ENCODE measurements at places on chromosomes 2 and 18. TPM values are rescaled to one million over a fixed set of nuclear protein-coding genes. Genes with fewer than 3 reads are reported as not detected.

The RGPD4 gene
- 0.19 TPM for total RNA-seq

The SP5 gene
- total RNA-seq = 0.37 TPM

The TTN gene
- 3.1 TPM for total RNA-seq

- H3K27me3 ChIP-seq = peaks cover 6% of the 10 kb centered on the region
- DNase-seq = no peak
- no peaks in the 10 kb centered on the region for H3K4me1 ChIP-seq
- no peak overlapping the region for H3K27ac ChIP-seq
- H3K4me3 ChIP-seq = no peak overlapping the region
Measured at GRCh38 chr2:226122041-226122440, 677.6 kb downstream of the IRS1 start.

DNA sequence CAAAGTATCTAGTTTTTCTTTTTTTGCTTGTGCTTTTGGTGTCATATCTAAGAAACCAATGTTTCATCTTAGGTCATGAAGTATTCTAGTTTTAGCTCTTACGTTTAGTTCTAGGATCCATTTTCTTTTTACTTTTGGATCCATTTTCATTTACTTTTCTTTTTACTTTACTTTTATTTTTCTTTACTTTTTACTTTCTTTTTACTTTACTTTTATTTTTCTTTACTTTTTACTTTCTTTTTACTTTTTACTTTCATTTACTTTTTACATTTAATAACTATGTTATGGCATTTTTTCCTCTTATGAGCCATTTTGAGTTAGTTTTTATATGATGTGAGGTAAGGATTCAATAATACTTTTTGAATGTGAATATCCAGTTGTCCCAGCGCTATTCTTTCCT is 213.4 kb downstream of the ZFP36L2 start:
- no peak for DNase-seq
- H3K27ac ChIP-seq = no peak overlapping the region
- H3K4me1 ChIP-seq = peaks cover 8% of the 10 kb centered on the region
- no peak overlapping the region for H3K4me3 ChIP-seq
- H3K36me3 ChIP-seq = no peaks in the 10 kb centered on the region

GRCh38 chr2:17759805-17760204 is 5.9 kb downstream of the GEN1 start:
- no peak overlapping the region for H3K27ac ChIP-seq
- no peaks in the 10 kb centered on the region for H3K27me3 ChIP-seq
- no peak overlapping the region for H3K4me3 ChIP-seq
- peaks cover 24% of the 10 kb centered on the region for H3K36me3 ChIP-seq

GRCh38 chr18:49243391-49243790 is 217.1 kb downstream of the DYM start:
- no peak for DNase-seq
- H3K27me3 ChIP-seq = no peaks in the 10 kb centered on the region
- no peak overlapping the region for H3K27ac ChIP-seq
- peaks cover 25% of the 10 kb centered on the region for H3K36me3 ChIP-seq
- no peaks in the 10 kb centered on the region for H3K4me1 ChIP-seq

- no peaks in the 10 kb centered on the region for H3K36me3 ChIP-seq
- no peak for DNase-seq
- no peak overlapping the region for H3K4me3 ChIP-seq
- peaks cover 4% of the 10 kb centered on the region for H3K27me3 ChIP-seq
- no peaks in the 10 kb centered on the region for H3K4me1 ChIP-seq
Measured at GRCh38 chr2:236887531-236887930, 198.2 kb upstream of the COPS8 start.

The SERPINB3 gene
- not detected for total RNA-seq

DNA sequence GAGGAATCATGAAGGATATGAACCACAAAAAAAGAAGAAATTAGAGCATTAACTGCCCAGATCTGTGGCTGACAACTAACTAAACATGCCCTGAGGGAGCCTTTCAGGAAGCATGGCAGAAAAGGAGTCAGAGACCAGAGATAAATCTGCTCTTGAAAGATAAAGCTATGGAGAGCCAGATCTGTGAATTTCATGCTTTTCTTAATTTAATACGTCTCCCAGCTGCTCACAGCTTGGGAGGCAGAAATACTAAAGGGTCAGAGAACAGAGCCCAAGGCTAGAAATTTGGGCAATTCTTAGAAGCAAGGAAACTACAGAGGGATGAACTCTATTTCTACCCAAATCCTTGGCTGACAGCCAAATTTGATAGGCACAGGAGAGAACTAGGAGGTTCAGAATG is 223.0 kb upstream of the DPP10 start:
- no peak for DNase-seq
- H3K36me3 ChIP-seq = no peaks in the 10 kb centered on the region

The BOLL gene
- not detected for total RNA-seq

The LANCL1 gene
- 45.4 TPM for total RNA-seq

- no peak overlapping the region for H3K4me3 ChIP-seq
- no peaks in the 10 kb centered on the region for H3K36me3 ChIP-seq
- no peak overlapping the region for H3K27ac ChIP-seq
Measured at GRCh38 chr2:150232321-150232720, 255.1 kb downstream of the RND3 start.

The COL4A4 gene
- not detected for total RNA-seq

DNA sequence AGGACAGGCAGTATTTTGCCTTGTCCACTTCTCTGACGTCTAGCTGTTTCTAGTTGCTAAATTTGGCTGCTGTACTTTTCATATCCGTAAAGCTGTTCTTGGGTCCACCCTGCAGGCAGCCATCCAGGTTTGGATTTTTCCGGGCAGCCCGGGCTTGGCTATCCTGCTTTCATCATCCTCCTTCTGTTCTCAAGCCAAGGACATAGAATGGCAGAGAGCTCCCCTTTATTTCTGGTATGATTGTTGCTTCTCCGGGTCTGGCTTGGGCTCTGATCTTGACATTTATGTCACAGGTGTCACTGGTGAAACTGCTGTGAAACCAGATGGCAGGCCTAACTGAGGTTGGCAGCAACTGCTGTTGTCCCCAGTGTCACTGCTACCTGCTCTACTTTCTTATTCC is 35.5 kb downstream of the SCN2A start:
- H3K27ac ChIP-seq = no peak overlapping the region
- DNase-seq = no peak
- no peaks in the 10 kb centered on the region for H3K36me3 ChIP-seq

The ALPI gene
- not detected for total RNA-seq

GRCh38 chr18:28063271-28063761 is 113.6 kb downstream of the CDH2 start:
- H3K27ac ChIP-seq = no peak overlapping the region
- H3K36me3 ChIP-seq = no peaks in the 10 kb centered on the region
- no peak for DNase-seq
- no peak overlapping the region for H3K4me3 ChIP-seq

GRCh38 chr2:95054016-95054415 is 28.5 kb downstream of the MAL start:
- no peak overlapping the region for H3K4me3 ChIP-seq
- H3K27ac ChIP-seq = no peak overlapping the region
- DNase-seq = no peak
- peaks cover 17% of the 10 kb centered on the region for H3K36me3 ChIP-seq
- H3K4me1 ChIP-seq = peaks cover 65% of the 10 kb centered on the region
- H3K27me3 ChIP-seq = no peaks in the 10 kb centered on the region

DNA sequence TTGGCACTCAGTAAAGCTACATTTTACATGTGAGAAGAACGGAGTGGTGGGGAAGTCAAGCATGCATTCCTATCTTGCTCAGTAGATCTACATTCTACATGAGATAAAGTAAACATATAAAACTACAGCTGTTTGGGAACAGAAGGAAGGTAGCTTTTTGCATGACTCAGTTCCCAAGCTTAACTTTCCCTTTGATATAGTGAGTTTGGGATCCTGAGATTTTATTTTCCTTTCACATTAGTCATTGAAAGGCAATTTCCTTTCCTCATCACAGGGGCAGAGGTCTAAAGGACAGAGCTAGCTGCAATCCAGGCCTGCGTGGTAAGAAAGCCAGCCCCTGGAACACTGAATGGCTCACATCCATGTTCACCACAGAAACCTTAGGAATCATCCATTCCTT is 257.2 kb downstream of the SRBD1 start:
- H3K4me1 ChIP-seq = no peaks in the 10 kb centered on the region
- DNase-seq = no peak
- no peaks in the 10 kb centered on the region for H3K36me3 ChIP-seq
- no peak overlapping the region for H3K4me3 ChIP-seq
- no peaks in the 10 kb centered on the region for H3K27me3 ChIP-seq

GRCh38 chr18:58263055-58263957 is 219.3 kb downstream of the NEDD4L start:
- H3K4me3 ChIP-seq = no peak overlapping the region
- no peak overlapping the region for H3K27ac ChIP-seq
- DNase-seq = no peak
- no peaks in the 10 kb centered on the region for H3K36me3 ChIP-seq
